Colonic mucosa (tissue), 4 donors: ENCODE measurements at places on chromosomes 13 and 19. TPM values are rescaled to one million over a fixed set of nuclear protein-coding genes. Genes with fewer than 3 reads are reported as not detected.

DNA sequence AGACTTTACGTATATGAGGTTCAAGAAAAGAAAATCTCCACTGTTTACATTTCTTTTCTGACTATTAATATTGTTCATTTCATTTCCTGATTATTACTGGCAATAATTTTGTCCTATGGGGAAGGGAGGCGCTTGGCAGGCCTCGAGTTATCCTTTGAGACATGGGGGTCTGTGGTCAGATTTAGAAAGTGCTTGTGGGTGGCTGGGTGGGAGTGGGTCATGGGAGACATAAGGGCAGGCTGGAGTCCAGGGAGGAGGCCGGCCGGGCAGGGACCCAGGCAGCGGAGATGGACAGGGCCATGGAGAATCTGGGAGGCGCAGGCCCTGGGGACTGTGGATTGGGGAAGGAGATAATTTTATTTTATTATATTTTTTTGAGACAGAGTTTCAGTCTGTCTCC is 40.1 kb downstream of the LTBP4 start:
- DNase-seq, result no peak

GRCh38 chr13:73698859-73699258 is 435.3 kb downstream of the KLF12 start:
- DNase-seq, result no peak

DNA sequence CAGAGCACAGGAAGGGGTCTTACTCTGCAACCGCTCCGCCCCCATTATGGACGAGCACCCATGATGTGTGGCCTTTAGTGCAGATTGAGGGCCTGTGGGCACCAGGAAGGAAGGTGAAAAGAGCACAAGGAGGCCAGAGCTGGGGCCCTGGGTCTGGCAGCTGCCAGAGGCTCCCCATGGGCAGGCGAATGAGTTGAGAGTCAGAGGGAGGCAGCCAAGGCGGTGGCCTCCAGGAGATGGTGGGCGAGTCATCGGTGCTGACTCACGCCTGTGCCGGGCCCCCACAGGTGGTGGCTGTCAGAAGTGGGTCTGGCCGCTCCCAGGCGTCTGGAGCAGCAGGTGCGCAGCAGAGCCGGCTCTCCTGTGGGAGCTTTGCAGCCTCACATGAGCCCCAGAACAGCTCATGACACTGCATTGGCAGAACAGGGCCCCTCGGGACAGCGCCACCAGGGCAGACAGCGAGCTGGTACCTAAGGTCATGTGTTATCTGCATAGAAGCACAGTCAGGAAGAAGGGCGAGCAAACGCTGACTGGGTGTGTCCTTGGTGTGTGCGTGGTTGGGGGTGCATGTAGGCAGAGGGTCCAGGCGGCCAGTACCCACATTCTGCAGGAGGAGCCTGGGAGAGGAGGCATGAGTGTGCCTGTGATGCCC is 68.8 kb downstream of the CHST8 start:
- DNase-seq, result no peak

GRCh38 chr19:53978975-53979801 is 12.2 kb upstream of the CACNG6 start:
- DNase-seq, result no peak

DNA sequence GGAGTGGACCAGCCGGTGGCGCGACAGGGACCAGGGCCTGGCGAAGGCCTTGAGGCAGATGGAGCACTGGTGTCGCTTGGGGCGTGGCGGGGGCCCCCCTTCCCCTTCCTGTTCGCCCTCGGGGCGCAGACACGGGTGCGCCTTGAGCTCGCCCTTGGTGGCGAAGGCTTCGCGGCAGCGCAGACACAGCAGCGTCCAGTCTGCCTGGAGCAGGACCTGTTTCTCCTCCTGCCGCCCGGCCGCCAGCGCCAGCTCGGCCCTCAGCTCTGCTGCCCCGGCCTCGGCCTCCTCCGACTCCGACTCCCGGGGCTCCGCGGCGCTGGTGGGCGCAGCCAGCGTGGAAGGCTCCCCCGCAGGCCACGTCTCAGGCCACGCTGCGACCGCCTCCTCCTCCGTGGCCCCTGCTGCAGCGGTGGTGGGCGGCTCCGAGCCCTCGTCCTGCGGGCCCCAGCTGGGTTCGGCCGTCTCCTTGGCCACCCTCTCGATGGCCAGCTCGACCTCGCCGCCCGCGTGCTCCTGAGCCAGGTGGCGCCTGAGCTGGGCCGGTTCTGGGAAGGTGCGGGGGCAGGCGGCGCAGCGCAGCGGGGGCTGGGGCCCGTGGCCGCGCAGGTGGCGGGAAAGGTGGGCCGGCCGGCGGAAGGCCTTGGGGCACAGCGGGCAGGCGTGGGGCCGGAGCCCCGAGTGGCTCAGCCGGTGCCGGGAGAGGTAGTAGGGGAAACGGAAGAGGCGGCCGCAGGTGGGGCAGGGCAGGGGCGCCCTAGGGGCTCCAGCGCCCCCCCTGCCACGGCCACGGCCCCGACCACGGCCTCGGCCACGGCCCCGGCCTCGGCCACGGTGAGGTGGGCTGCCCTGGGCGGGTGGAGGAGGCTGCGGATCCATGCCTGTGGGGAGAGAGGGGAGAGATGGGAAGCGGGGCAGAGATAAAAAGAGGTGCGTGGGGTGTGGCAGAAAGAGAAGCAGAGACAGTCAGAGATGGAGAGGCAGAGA is 1.6 kb downstream of the ZNF579 start:
- DNase-seq, result no peak

- DNase-seq, result no peak
These were observed 2345.2 kb downstream of the PCDH9 start for GRCh38 chr13:64884976-64885375.

DNA sequence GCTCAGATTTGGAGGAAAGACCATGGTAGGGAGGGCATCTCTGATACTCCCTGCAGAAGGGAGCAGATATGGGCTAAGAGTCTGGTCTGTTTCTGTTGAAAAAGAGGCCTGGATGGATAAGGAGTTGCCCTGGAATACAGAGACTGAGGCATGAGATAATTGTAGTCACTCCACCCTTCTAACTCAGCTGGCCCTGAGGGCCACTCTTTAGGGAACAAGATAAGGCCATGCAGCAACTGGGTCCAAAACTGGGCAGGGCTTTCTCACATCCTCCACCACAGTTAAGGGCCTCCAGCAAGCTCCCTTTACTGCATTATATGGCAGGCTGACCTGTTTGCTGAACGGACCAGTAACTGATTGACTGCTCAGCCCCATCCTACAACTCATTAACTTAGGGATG is 1.3 kb downstream of the ZNF749 start:
- no peak for DNase-seq

GRCh38 chr19:46887240-46887782 is 26.5 kb downstream of the ARHGAP35 start:
- DNase-seq, result no peak

DNA sequence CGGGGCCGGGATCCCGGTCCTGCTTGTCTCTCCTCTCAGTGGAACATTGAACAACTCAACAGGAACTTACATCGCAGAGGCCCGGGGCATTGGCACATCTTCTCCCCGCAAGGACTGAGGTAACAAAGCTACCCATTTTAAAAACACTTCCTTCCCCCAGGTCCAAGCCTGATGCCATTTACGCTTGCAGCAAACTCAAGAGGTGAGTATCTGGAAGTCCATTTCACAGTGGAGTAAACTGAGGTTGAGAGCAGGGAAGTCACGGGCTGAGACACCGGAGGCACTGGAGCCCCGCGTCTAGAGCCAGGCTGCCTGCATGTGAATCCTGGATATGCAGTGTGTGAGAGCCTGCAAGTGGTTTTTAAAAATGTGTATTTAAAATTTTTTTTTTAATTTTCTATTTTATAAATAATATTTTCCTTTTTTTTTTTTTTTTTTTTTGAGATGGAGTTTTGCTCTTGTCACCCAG is 492 bp upstream of the PGLYRP1 start:
- no peak for DNase-seq

- no peak for DNase-seq
These were observed 1.7 kb downstream of the PDE4A start for GRCh38 chr19:10422046-10422461.

DNA sequence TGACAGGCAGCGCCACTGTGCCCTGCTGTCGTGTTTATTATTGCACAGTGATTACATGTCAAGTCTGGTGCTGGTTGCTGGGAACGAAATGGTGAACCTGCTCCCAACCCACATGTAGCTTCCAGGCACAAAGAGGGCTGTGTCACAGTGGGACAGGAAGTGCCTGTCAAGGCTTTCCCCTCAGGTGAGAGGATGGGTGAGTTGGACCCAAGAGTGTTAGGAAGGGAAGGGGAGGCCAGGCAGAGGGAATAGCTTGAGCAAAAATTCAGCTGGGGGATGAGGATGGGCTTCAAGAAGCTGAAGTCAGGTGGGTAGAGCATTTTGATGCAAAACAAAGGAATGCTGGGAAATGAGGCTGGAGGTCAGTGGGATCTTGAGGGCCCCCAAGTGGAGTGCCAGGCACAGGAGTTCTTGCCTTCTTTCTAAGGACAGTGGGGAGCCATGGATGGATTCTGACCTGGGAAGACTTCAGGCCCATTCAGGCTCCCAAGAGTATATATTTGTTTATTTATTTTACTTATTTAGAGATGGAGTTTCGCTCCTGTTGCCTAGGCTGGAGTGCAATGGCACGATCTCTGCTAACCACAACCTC is 8.5 kb upstream of the QTRT1 start:
- DNase-seq, result no peak

GRCh38 chr13:113411216-113412023 is 41.9 kb downstream of the ADPRHL1 start:
- peak; percentile 35 for DNase-seq

The FCHO1 gene
- 3.9 TPM for total RNA-seq

The IZUMO4 gene
- total RNA-seq, result 2.1 TPM

The DHDH gene
- 1.5 TPM for total RNA-seq

The CCL25 gene
- not detected for total RNA-seq

The CABP5 gene
- total RNA-seq, result not detected

The SHISA7 gene
- not detected for total RNA-seq

The NLRP5 gene
- not detected for total RNA-seq

The ZNF578 gene
- total RNA-seq, result 0.27 TPM

The TRPC4 gene
- total RNA-seq, result 0.66 TPM
